AG04449 (cell line): ENCODE measurements at places on chromosomes 16 and 17.
A peak's percentile ranks its signal among the peaks of the same experiment; 100 is the strongest.

DNA sequence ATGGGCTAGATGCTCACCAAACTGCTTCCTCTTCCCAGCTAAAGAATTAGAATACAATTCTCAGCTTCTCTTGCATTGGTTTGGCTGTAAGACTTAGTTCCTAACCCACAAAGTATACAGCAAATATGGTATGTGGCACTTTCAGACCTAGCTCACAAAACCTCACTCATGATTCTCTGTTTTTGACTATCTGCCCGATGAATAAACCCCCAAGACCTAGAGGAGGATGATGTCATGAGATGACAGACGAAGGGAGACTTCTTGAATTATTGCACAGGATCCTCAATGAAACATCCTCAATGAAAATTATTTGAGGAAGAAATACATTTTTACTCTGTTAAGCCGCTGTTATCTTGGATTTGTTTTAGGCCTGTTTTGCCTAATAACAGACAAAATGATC is 14.3 kb downstream of the CNOT1 start:
- no peak for DNase-seq

- DNase-seq: peak; percentile 29
Measured at GRCh38 chr17:69819316-69820087, 255.5 kb upstream of the KCNJ16 start.

GRCh38 chr17:44216694-44217093 is 2.8 kb downstream of the UBTF start:
- no peak for DNase-seq

- no peak for DNase-seq
Measured at GRCh38 chr16:46714797-46715591, 25.5 kb downstream of the ORC6 start.

DNA sequence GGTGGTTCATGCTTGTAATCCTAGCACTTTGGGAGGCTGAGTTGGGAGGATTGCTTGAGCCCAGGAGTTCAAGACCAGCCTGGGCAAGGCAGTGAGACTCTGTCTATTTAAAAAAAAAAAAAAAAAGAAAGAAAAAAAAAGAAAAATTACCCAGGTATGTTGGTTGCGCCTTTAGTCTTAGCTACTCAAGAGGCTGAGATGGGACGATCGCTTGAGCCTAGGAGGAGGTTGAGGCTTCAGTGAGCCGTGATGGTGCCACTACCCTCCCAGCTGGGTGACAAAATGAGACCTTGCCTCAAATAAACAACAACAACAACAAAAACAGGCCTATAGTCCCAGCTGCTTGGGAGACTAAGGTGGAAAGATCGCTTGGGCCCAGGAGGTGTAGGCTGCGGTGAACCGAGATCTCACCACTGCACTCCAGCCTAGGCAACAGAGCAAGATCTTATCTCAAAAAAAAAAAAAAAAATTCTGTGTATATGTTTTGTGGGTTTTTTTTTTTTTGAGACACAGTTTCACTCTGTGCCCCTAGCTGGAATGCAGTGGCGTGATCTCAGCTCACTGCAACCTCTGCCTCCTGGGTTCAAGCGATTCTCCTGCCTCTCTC is 12.5 kb upstream of the ANKRD40CL start:
- no peak for DNase-seq

DNA sequence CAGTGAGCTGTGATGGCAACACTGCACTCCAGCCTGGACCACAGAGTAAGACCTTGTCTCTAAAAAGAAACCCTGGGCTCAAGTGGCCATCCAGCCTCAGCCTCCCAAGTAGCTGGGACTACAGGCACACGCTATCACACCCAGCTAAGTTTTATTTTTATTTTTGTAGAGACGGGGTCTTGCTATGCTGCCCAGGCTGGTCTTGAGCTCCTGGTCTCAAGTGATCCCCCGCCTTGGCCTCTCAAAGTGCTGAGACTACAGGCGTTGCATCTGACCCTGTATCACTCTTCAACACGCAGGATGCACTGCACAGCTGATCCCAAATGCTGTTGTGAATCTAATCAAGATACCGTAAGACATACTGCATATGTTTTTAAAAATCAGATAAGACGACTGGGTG is 23.0 kb downstream of the ANKRD11 start:
- no peak for DNase-seq

- no peak for DNase-seq
Measured at GRCh38 chr16:67423611-67424260, 7.2 kb upstream of the HSD11B2 start.

DNA sequence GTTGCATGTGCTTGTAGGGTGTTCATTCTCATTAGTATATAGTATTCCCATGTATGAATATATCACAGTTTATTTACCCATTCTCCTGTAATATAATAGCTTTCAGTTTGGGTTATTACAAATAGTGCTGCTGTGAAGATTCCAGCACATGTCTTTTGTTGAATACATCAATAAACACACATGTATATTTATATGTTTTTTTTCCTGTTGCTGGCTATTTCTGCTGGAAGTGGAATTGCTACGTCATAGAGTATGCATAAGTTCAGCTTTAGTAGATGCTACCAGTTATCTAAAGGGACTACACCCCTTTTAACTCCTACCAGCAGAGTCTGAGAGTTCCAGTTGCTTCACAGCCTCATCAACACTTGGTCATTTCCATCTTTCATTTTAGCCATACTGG is 52.3 kb upstream of the SCNN1B start:
- DNase-seq: no peak

GRCh38 chr17:46764709-46765401 is 53.6 kb downstream of the WNT3 start:
- DNase-seq: peak; percentile 60

DNA sequence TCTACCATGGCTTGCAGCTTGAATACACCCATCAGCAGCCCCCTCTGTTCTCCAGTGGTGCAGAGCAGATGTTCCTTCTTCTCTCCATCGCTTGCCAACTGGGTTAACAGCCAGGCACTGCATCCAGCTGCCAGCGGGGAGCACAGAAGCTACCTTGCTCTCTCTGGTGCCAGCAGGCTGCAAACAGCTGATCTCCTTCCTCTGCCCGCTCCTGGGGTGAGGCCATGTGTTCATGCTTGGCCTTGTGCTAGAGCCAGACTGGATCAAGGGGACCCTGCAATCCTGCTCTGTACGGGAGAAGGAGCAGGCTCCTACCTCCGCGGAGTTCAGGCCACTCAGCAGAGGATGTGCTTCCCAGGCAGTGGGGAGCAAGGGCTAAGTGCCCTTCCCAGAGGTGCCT is 24.1 kb upstream of the ENGASE start:
- DNase-seq: no peak

- DNase-seq: no peak
Measured at GRCh38 chr16:52925143-52925542, 127.6 kb downstream of the CHD9NB start.

DNA sequence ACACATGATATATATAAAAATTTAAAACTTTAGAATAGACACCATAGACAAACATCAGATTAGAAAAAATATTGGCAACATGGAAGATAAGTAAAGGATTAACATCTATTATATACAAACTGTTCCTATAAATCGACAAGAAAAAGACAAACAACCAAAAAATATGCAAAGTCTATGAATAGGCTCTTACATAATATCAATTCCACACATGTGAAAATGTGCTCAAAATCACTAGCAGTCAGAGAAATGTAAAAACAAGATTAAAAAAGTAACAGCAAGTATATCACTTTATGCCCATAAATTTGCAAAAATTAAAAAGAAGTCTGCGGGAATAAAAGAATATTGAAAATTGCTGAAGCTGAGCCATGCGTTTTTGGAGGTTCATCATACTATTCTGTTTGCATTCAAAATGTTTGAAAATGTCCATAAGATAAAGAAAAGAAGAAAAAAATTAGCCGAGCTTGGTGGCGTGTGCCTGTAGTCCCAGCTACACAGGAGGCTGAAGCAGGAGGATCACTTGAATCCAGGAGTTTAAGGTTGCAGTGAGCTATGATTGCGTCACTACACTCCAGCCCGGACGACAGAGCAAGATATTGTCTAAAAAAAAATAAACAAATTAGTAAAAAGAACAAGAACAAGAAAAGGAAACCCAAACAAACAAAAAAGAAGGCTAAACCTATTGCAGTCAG is 11.2 kb upstream of the ERN2 start:
- DNase-seq: no peak

DNA sequence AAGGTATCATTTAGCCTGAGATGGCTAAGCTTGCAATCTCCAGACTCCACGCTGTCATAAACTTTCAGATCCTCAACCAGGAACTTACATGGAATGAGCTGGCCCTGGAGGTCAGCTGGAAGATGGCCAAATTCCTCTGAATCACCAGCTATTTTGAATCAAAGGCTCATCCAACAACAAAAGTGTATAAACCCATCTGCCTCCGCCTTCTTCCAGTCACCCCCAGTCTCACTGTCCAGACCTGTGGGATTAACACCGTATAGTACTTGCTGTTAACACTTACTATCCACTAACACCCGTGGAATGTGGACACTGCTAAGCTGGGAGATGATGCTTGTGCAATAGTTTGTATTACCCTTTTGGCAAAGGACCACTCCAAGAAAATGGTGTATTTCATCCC is 1.9 kb upstream of the LCMT1 start:
- peak; percentile 89 for DNase-seq

- no peak for DNase-seq
Measured at GRCh38 chr17:72751746-72752145, 340.7 kb downstream of the SLC39A11 start.

DNA sequence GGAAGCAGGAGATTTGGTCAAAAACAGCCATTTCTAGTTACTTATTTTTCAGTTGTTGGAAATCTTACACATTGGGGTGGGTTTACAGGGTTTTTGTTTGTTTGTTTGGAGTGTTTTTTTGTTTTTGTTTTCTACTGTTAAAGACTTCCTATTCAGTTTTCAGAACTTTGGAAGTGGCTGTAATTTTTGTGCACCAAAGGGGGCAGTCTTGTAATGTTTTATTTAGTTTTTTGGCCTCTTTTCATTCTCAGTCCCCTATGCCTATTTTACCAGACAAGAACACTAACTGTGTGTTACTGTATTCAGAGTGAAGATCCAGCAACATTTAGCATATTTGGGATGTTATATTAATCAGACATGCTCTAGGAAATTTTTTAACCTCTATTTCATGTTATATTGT is 20.6 kb downstream of the TPPP3 start:
- DNase-seq: no peak

- no peak for DNase-seq
Measured at GRCh38 chr16:67561501-67561823, 864 bp upstream of the CTCF start.

- DNase-seq: peak; percentile 57
Measured at GRCh38 chr17:42814633-42815399, 9.3 kb downstream of the BECN1 start.

DNA sequence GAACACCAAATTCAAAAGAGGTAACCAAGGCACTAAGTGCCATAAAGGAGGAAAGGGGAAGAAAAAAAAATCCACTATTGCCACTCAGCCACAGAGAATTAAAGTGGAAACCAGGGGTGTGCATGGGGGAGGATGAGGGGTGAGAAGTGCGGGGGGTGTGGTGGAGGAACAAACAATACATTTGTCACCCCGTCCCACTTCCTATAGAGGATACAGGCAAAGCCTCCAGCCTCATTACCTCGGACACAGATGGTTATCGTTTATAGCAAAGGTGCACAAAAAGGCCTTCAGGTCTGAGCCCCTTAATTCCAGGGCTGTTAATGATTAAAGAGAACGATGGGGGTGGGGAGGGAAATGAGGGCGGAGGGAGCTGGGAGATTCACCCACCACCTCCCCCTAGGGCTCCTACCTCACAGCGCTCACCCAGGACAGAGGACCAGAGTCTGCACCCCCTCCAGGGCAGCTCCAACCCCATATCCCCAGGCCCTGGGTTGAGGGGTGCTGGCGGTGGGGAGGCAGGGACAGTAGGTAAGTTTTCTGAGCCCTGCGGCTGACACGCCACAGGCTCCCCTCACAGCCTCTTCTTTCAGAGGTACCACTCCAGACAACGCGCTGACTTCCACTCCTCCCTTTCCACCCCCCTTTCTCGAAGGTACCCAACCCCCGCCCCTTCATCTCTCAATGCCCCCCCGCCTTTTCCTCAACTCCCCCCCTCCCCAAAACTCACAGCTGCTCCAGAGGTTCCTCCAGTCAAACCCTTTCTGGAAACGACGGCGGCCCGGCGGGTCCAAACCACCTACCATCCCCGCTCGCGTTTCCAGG is 470 bp downstream of the DCUN1D3 start:
- no peak for DNase-seq

DNA sequence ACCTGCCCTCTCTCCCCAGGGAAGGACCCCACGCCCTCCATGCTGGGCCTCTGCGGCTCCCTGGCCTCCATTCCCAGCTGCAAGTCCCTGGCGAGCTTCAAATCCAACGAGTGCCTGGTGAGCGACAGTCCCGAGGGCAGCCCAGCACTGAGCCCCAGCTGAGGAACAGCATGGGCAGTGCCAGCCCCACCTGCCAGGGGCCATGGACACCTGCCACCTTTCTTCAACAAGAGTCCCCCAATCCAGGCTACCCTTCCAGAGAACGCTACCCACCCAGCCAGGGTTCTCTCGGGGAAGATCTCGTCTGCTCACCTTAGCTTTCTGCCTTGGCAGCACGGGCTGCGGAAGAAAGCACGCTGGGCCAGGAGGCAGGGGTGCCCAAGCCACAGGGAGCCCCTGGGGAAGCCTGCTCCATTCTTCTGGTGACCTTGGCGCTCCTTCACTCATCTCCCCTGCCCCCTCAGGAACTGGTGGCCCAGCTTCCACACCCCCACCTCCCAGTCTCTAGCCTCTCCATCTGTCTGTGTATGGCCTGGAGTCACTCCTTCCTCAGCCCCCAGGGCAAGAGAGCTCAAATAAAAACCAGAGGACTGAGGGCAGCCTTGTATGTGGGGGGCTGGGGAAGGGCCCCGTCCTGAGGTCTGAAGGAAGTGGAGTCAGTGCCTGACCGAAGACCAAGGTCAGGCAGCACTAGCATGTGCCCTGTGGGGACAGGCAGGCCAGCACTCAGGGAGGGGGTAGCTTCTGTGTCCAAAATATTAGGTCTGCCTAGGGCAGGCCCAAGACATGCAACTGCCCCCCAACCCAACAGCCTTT is 6.3 kb downstream of the SLC25A39 start:
- DNase-seq: no peak

DNA sequence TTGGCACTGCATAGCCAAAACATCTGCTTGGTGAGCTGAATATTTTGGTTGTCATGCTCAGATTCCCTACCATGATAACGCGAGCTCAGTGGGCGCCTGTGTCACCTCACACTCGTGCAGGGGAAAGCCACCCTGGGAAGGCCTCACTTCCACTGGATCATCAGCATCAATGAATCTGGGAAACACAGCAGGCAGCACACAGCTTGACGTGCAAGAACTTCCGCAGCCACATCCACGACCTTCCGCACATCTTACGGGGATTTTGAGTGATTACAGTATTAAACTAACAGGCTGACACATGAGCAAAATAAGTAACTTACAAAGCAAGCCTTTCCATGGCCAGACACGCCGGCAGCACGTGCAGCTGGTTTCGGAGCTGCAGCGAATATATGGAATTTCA is 54.7 kb upstream of the FOXF1 start:
- no peak for DNase-seq

GRCh38 chr17:57888311-57889216 is 38.7 kb upstream of the MRPS23 start:
- DNase-seq: no peak

GRCh38 chr17:49285716-49286115 is 55.1 kb upstream of the PHOSPHO1 start:
- no peak for DNase-seq

- DNase-seq: no peak
Measured at GRCh38 chr16:11675561-11676511, 7.6 kb downstream of the SNN start.
